ENCODE measurements at places on chromosomes 3 and 15.

DNA sequence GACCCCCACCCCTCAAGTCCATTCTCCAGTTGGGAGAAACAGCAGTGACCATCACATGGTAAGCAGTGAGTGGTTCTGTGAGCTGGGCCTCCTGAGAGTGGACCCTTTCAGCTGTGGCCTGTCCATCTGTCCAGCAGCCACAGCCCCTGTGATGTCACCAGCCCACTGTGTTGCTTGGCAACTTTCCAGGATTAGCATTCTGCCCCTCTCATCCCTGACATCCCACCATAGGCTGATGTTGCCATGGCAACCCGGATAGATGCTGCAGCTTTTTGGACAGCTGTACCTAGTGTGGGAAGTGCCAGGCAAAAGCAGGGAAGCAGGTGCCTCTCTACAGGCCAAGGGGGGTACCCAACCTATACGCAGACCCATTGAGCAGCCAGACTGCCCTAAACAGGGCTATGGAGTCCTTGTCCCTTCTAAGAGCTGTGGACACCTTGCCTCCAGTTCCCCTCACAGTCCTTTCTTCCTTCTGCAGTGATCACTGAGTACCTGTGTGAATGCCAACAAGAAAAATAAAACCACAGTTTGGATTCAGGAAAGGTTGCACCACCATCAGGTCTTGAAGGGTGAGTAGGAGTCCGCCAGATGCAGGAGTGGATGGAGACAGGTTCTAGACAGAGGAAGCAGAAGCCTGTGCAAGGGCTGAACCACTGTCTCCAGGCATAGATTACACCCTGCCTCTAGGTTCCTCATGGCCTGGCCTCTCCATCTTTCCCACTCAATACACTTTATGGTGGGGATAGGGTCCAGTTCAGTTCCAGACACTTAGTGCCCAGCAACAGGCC is at the start of gene DNAH1:
Gene DNAH1, plus strand, starts transcription at position 343 of the 788 bp plus-strand sequence. CDS start 6,124 bp downstream, outside the sequence.
- DNase-seq: no peak

GRCh38 chr15:76941636-76942035 is 10.1 kb downstream of the RCN2 start:
- DNase-seq: no peak

DNA sequence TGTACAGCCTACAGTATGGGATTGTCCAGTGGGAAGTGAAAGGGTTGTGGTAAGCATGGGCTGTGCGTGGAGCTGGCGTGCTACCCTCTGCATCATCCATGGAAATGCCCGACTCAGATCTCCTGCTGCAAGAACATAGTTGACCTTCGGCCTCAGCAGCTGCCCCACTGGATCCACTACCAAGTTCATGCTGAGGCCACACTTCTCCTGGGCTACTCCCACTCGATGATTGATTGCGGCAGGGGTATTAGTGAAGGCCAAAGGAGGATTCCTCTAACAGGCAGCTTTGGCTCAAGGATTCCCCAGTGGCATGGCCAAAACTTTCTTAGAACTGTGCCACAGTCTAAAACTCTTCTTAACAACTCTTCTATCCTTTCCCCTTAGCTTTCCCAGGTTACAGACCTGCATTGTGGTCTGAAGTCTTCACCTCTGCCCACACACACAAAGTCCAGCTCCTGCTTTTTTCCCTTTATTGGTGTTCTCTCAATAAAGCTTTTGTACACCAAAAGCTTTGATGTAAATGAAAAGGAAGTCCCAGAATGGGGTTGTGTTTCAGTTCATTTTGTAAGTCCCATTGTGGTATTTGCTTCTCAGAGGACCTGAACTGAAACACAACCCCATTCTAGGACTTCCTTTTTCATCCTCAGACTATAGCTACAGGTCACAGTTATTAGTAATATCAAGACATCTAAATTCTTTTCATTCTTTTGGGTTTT is 4.9 kb upstream of the TBC1D5 start:
- no peak for DNase-seq

DNA sequence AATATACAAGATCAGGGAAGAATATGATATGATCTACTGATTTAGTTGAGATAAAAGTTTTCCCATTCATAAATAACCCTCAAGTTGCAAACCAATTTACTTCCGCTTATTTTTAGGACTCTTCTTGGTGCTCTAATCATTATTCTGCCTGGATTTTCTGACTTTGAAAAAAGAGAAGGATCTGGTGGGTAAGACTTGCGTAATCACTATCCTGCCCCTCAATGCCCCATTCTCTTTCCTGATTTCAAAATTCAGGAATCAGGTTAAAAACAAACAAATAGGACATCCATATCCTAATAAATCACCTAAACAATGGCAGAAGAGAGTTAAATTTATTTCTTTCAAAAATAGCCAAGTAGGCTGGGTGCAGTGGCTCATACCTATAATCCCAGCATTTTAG is 127.5 kb downstream of the CLASP2 start:
- no peak for DNase-seq

- DNase-seq: peak; percentile 3
These were observed 348.7 kb upstream of the LMCD1 start for GRCh38 chr3:8152821-8153418.

GRCh38 chr15:73755481-73755880 is 2.3 kb upstream of the INSYN1 start:
- no peak for DNase-seq

- no peak for DNase-seq
These were observed 4.8 kb downstream of the OSBPL10 start for GRCh38 chr3:31976302-31976701.

- no peak for DNase-seq
These were observed 13.2 kb upstream of the TRANK1 start for GRCh38 chr3:36957862-36958686.

GRCh38 chr15:65695081-65695480 is 73.3 kb downstream of the SLC24A1 start:
- DNase-seq: no peak

DNA sequence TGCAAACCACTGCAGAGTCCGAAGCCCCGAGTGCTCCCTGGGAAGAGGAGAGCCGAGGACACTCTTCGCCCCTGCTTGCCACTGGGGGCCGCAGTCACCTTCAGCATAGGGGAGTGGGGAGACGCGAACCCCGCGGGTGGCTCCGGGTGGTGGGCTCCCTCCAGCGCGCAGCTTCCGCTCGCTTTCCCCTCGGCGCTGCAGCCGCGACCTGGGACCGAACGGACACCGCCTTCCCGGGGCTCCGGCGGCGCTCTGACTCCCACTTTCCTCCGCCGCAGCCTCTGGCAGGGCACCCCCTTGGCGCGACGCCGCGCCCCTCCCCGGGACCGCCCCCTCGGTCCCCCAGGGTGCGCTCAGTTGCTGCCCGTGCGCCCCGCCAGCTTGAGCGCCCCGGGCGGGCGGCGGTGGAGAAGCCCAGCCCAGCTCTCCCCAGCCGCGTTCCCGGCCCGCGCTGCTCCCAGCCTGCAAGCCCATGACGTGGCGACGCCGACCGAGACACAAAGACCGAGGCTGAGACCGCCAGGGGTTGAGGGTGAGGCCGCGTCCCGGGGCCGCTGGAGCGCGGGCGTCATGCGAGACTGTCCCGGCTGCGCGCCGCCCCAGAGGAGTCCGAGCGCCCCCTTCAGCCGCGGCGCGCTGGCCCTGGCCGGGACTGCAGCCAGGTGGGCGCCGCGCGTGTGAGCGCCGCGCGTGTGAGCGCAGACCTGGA is at the start of gene MINAR1:
Gene MINAR1, plus strand, starts transcription at position 701 of the 709 bp plus-strand sequence. CDS start 23,812 bp downstream, outside the sequence.
- DNase-seq: peak; percentile 76

DNA sequence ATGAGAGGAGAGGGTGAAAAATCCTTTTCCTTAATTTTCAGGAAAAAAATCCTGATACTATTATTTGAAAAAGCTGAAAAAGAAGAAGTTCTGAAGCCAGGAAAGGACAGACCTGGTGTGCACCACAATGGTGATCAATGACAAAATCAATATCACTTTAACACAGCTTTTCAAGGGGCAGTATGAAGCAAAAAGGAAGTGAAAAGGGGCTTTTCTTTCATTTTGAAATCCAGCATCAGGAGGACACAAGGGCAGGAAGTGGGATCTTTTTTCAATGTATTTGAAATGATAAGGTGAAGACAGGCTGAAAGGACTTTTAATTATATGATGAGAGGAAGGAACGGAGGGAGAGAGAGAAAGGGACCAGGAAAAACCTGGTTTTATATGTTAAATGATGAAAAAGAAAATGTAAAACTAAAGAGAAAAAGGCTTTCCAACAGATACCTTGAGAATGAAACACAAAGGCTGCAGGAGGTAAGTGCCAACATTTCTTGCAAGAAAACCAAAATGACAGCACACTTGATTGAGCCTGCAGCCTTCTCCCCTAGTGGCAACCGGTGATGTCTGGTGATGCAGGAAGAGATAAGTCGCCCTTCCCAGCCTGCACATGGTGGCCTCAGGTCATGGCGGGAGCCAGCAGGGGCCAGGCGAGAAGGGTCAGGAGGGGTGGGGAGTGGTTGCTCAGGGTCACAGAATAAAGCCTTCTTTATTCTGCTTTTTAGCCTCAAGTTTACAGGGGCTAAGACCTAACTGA is 236.7 kb upstream of the WNT5A start:
- DNase-seq: peak; percentile 30

GRCh38 chr15:91548549-91548948 is 305.0 kb upstream of the SLCO3A1 start:
- no peak for DNase-seq

DNA sequence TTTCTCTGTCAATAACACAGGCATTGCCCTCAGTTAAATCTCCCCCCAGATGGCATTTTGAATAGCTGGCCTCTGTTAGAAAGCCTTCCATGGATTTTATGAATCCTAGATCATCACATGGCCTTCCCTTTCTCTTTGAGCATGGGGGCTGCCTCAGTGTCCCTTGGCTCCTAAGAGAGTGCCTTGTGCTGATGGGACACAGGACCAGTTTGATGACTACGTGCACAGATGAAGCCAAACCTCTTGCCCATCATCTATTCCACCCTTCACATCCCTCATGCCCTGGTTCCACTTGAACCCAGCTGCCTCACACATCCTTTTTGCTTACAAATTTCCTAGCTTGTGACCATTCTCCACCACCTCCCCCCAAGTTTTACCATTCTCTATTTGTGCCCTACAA is 12.9 kb downstream of the TGFBR2 start:
- DNase-seq: no peak

DNA sequence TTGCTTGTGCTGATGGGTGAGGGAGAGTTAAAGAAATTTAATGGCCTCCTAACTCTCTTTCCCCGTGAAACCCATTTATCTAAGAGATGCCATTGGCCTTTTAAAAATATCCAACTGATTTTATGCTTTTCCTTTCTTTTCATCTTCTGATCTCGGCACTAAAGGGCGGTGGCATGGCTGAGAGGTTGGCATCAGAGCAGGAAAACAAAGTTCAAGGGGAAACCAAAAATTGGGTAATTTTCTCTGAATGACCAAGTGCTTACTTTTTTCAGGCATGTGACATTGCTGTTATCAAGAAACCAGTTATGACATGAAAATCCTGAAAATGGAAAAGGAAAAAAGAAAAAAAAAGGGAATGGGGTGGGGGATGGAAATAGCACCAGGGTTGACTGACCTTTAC is 3.2 kb downstream of the CGNL1 start:
- DNase-seq: no peak

DNA sequence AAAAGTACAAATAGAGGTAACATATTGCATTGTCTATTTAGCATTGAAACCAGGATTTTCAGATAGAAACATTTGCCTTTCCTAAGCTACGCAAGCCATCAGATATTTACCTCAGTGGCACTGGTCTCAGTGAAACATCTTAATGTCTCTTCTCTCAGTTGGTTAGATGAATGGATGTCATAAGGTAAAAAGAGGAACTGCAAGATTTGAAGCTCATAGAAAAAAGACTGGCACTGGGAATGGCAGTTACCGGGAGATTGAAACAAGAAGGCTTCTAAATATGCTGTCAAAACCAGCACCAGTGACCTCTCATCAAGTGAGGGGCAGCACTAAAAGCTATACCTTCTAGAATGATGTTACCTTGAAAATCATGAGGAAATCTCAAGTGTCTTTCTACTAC is 486.4 kb downstream of the FHIT start:
- no peak for DNase-seq

GRCh38 chr3:6644070-6644929 is 216.6 kb upstream of the GRM7 start:
- DNase-seq: no peak

GRCh38 chr3:60238550-60238949 is 1012.7 kb downstream of the FHIT start:
- DNase-seq: no peak

GRCh38 chr3:172076212-172076611 is 36.8 kb downstream of the FNDC3B start:
- DNase-seq: no peak

GRCh38 chr15:63491116-63491827 is 13.1 kb upstream of the USP3 start:
- no peak for DNase-seq

DNA sequence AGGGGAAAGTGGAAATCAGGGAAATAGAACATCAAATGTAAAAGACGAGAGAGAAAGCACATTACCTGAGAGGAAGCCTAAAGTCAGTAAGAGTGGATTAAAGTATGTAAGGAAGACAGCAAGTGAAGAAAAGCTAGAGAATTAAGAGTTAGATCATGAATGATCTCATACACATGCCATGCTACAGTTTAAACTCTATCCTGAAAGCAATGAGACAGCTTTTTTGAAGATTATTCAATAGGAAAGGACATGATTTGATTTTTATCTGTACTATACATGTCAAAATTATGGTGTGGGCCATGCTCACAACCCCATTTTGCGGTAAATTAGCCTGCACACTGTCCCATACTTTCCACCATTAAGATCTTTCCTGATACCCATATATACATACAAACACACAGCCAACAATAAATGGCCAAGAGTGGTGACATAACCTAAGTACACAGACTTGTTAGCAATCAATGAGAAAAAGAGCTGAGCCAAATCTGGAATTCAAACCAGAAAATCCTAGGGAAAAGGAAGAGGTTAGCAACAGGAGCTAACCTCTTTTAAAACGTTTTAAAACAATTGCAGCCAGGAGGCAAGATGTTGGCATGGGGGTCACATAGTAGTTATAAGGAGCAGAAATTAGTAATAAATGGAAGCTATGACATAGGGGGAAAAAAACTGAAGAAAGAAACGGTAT is 4.5 kb downstream of the MYO9A start:
- DNase-seq: no peak

DNA sequence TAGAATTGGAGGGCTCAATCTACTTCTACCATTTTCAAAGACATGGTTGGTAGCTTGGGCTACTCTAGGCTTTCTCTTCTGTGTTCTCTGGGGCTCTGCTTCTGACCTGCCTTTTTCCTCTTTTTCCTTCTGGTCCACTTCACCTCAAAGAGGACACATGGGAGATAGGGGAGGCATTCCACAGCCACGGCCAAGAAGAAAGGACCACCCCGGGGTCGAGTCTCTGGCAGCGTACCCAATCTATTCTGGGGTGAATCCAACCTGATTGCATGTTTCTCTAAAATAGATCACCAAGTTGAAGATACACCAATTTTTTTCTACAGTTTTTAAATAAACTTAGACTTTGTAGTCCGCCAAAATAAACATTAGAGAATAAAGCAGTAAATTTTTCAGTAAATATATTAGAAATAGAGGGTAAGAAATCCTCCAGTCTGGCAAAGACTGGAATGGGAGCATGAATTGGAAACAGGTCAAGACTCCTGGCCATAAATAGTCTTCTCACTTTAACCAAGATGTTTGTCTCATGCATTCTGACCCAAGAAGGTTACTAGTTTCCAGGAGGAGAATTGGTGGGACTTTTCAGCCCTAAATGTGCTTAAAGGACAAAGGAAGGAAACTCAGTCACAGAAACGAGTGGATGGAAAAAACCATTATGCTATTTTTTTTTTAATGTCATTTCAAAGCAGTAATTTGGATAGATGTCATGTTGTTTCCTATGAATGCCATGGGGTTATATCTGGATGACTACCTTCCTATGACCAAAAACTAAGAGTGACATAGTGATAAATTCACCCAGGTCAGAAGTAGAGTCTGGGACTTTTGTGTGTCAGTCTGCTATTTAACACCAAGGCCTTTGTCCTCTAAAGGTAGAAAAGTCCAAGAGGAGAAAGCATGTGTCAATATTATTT is 71.3 kb upstream of the PHLDB2 start:
- no peak for DNase-seq

- no peak for DNase-seq
These were observed 176.4 kb downstream of the ISL2 start for GRCh38 chr15:76512971-76513370.
